CD4-positive, alpha-beta T cell treated with Interleukin-10 for 1 hour (primary cell): ENCODE measurements at places on chromosomes 6 and 20.

- peak; percentile 72 for DNase-seq
Observed at GRCh38 chr6:127918506-127919427, 17.9 kb upstream of the THEMIS start.

- peak; percentile 29 for DNase-seq
Observed at GRCh38 chr6:145028144-145028818, 707.0 kb downstream of the EPM2A start.

- DNase-seq = peak; percentile 84
Observed at GRCh38 chr6:16322666-16323312, 84.4 kb downstream of the GMPR start.

DNA sequence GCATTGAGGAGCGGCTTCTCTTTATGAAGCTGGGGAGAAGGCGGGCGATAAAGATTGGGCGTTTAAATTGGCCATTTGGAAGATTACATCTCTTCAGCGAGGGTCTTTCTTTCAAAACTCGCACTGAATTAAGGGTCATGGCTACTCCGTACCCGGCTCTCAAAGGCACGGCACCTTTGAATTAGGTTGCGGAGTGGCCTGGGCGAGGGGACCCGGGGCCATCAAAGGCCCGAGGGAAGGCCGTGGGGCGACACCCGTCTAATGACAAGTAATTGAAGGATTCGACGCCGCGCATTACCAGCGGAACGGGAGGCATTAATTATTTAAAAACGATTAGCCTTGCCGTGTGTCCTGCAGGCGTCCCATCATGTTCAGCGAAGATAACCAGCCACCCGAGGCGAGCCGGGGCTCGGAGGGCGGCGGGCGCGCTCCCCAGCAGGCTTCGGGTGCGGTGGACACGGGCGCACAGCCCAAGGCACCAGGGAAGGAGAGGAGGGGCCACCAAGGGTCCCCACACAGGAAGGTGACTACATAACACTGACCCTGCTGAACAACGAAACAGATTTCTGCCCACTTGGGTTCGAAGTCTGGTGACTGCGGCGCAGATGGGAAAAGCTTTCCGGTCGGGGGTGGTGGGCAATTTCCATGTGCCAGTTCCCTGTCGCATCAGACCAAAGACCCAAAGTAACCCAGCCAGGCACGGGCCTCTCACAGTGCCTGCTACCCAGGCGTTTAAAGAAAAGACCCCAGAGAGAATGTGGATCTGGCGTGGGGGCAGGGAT, 7.4 kb downstream of the FOXA2 start:
- no peak for DNase-seq

- no peak for DNase-seq
Observed at GRCh38 chr6:34583461-34583860, 27.3 kb upstream of the SPDEF start.
